AG04449 (cell line): ENCODE measurements at places on chromosomes 1 and 21.
A peak's percentile ranks its signal among the peaks of the same experiment; 100 is the strongest.

DNA sequence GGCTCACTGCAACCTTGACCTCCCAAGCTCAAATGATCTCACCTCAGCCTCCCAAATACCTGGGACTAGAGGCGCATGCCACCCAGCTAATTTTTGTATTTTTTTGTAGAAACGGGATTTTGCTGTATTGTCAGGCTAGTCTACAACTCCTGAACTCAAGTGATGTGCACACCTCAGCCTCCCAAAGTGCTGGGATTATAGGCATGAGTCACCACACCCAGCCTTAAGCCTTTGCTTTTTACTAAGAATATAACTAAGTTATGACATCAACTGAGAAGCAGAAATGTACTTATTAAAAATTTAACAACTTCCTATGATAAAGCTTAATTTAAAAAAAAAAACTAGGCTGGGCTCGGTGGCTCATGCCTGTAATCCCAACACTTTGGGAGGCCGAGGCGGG is 8.9 kb upstream of the LSS start:
- DNase-seq = no peak

GRCh38 chr1:184052194-184052559 is 647 bp downstream of the TSEN15 start:
- DNase-seq = no peak

GRCh38 chr1:57319165-57319564 is 104.7 kb downstream of the DAB1 start:
- no peak for DNase-seq

DNA sequence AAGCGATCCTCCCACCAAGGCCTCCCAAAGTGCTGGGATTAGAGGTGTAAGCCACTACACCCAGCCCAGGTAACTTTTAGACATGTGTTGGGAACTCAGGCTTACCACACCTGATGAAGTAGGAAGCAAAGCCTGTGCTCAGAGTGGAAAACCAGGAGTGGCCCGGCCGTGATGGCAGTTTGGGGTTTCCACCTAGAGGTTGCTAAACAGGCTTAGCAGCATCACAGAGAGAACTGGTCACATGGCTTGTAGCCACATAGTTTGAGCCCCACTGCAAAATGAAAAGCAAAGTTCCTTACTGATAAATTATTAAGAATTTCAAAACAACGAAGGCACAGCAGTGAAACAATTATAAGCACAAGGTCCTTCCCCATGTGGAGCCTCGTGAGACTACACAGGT is 142.6 kb upstream of the CXADR start:
- DNase-seq = no peak

GRCh38 chr1:230948903-230949302 is 29.8 kb downstream of the TTC13 start:
- DNase-seq = no peak

DNA sequence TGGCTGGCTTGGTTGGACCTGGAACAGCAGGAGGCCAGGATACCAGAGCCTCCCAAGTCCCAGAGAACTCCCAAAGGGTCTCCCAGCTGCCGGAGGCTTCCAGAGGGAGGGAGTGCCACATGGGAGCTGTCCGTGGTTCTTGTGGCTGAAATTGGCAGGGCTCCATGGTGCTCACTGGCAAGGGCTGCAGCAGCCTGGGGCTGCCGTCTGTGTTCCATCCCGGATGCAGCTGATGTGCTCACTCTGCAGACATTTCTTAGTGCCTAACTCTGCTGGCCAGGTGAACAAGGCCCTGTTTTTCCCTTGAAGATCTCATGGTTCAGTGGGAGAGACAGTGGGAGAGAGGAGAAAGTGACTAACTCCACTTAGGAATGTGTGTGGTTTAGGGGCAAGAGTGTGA is 261.1 kb downstream of the CAMTA1 start:
- peak; percentile 26 for DNase-seq

GRCh38 chr1:112713466-112714312 is 1.4 kb downstream of the PPM1J start:
- DNase-seq = no peak

DNA sequence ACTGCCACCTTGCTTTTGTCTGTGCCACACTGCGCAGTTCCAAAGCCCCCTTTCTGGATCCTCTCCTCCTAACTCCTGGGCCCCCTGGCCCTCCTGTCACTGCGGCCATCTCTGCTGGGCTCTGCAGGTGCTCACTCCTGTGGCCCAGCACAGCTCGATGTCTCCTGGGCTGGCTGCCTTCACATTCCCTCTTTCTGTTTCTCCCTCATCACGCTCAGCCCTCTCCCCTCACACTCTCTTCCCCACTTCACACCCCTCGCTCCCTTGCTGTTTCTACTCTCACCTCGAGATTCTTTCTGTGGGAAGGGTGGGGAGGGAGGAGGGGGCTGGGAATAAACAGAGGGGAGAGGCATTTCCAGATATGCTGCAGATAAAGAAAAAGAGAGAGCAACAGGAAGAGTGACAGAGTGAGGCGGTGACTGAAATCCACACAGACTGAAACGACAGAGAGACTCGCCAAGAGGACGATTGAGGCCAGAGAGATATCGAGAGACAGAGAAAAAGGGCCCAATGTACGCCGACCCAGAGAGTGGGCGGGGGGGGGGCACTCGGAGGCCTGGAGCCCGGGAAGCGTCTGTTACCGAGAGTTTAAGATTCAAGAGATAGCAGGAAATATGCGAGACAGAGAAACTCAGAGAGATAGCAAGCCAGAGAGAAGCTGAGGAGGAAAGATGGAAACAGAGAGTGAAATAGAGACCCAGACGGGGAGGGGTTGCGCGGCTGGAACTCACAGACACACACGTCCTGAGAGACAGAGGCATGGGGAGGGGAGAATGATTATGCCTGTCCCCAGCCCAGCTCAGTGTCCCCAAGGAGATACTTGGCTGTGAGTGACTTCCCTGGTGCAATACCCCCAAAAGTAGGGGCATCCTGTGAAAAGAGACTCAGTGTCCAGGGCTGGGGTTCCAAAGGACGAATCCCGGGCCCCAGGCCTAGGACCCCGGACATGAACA is 666 bp downstream of the CSF3R start:
- no peak for DNase-seq
